ENCODE measurements at places on chromosomes 6 and 20.

GRCh38 chr20:18943542-18943941, 130.0 kb downstream of the SCP2D1 start:
- no peak overlapping the region for H3K4me3 ChIP-seq
- H3K4me1 ChIP-seq: no peaks in the 10 kb centered on the region
- no peaks in the 10 kb centered on the region for H3K27me3 ChIP-seq
- H3K27ac ChIP-seq: no peak overlapping the region
- DNase-seq: no peak
- no peaks in the 10 kb centered on the region for H3K36me3 ChIP-seq

DNA sequence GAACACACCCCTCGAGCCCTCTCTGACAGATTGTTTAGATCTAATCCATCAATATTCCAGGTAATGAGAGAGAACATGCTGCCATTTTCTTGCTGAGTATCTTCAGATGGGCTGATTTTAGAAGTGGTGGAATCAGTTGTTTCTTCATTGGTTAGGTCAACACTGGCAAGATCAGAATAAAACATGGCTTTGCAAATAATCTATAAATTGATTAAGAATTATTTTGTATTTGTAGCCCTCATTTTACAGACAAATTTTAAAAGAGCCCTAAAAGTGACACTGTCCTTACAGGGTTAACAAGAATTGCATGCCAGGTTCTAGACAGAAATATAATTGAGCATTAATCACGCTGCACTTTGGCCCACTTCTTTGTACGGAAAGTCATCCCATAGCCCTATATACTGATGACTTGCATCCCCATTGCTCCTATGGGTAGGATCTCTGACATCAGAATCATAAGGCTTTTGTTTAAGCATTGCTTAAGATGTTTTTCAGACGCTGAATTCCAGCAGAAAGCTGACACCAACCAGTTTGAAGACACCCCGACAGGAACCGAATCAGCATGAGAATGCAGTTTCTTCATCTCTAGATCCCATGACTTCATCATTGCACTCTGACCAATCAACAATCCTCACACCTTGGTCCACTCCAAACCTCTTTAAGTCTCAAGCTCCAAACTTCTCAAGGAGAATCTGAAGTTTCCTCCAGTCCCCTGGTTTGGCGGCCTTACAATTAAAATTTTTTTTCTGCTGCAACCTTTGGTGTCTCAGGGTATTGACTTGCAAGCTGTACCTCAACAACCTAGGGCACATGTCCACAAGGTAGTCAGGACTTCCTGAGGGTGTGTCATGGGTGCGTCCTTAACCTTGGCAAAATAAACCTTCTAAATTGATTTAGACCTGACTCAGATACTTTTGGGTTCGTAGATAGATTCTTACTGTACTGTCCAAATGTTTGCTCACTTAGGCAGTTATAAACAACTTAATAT, 7.8 kb downstream of the TDP2 start:
- peaks cover 3% of the 10 kb centered on the region for H3K4me1 ChIP-seq
- H3K4me3 ChIP-seq: no peak overlapping the region
- H3K27ac ChIP-seq: no peak overlapping the region
- H3K36me3 ChIP-seq: no peaks in the 10 kb centered on the region
- no peak for DNase-seq

GRCh38 chr6:144343701-144344428, 58.7 kb downstream of the UTRN start:
- peaks cover 3% of the 10 kb centered on the region for H3K4me1 ChIP-seq
- no peaks in the 10 kb centered on the region for H3K27me3 ChIP-seq
- no peaks in the 10 kb centered on the region for H3K36me3 ChIP-seq
- no peak for DNase-seq
- H3K27ac ChIP-seq: peak overlapping the region; percentile 45
- no peak overlapping the region for H3K4me3 ChIP-seq

- H3K27me3 ChIP-seq: no peaks in the 10 kb centered on the region
- H3K36me3 ChIP-seq: peaks cover 4% of the 10 kb centered on the region
- DNase-seq: peak; percentile 61
- H3K4me3 ChIP-seq: no peak overlapping the region
Measured at GRCh38 chr6:98924647-98925046, 23.1 kb downstream of the FBXL4 start.

- DNase-seq: no peak
- peaks cover 3% of the 10 kb centered on the region for H3K4me1 ChIP-seq
- no peak overlapping the region for H3K4me3 ChIP-seq
- no peaks in the 10 kb centered on the region for H3K27me3 ChIP-seq
Measured at GRCh38 chr6:10369896-10370295, 45.0 kb downstream of the TFAP2A start.

- no peak overlapping the region for H3K27ac ChIP-seq
- no peaks in the 10 kb centered on the region for H3K4me1 ChIP-seq
- no peak for DNase-seq
- peaks cover 2% of the 10 kb centered on the region for H3K27me3 ChIP-seq
- no peak overlapping the region for H3K4me3 ChIP-seq
Measured at GRCh38 chr20:4713401-4713800, 8.3 kb upstream of the PRND start.

DNA sequence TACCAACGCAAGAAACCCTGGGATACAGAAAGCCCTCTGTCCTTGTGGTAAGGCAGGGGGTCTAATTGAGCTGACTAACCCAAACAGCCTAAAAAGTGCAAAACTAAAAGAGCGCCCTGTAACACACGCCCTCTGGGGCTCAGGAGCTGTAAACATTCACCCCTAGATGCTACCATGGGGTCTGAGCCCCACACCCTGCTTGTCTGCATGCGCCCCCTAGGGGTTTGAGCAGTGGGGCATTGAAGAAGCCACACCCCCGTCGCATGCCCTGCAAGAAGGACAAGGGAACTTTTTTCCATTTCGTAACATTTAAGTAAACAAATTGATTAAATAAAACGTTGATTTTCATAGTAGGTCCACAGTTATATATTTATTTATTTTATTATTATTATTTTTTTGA, 616.9 kb upstream of the MAN1A1 start:
- H3K27me3 ChIP-seq: no peaks in the 10 kb centered on the region
- H3K4me3 ChIP-seq: no peak overlapping the region
- no peak overlapping the region for H3K27ac ChIP-seq
- no peaks in the 10 kb centered on the region for H3K36me3 ChIP-seq

GRCh38 chr20:348972-349841, 2.3 kb downstream of the NRSN2 start:
- no peaks in the 10 kb centered on the region for H3K27me3 ChIP-seq
- no peak overlapping the region for H3K4me3 ChIP-seq
- H3K36me3 ChIP-seq: peaks cover 4% of the 10 kb centered on the region
- H3K4me1 ChIP-seq: peaks cover 10% of the 10 kb centered on the region

DNA sequence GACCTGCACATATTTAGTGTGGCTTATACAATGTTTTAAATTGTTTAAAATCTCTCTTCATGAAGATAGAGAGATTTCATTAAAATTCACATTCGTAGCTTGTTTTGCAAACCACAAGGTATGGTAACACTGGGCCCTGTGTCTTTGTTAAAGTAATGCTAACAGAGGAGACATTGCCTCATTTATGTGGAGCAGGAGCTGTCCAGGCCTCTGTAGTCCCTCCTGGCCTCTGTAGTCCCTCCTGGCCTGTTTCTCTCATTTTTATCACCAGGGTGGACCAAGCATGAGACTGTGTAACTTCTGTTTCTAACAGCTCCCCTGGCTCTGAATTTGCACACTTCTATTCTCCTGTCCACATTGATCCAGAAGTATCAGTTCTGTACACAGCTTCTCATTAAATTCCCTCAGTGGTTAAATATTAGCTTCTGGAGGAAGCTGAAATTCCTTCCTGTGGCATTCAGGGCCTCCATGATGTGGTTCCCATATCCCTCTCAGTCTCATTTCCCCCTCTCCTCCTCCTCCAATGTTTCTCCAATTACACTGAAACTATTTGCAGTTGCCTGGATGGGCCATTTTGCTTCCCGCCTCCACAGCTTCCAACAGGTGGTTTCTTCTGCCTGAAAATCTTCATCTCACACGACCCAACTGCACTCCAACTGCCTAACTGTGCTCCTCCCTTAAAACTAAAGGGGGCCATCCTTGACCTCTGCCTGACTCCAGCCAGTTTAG, 340.4 kb downstream of the SYNE1 start:
- no peak overlapping the region for H3K27ac ChIP-seq
- no peak overlapping the region for H3K4me3 ChIP-seq
- no peaks in the 10 kb centered on the region for H3K27me3 ChIP-seq
- no peak for DNase-seq

GRCh38 chr6:111274593-111275217, 187.4 kb downstream of the SLC16A10 start:
- H3K27ac ChIP-seq: no peak overlapping the region
- H3K4me1 ChIP-seq: no peaks in the 10 kb centered on the region
- peaks cover 9% of the 10 kb centered on the region for H3K36me3 ChIP-seq

- no peaks in the 10 kb centered on the region for H3K4me1 ChIP-seq
- H3K4me3 ChIP-seq: no peak overlapping the region
- no peaks in the 10 kb centered on the region for H3K27me3 ChIP-seq
- H3K36me3 ChIP-seq: no peaks in the 10 kb centered on the region
Measured at GRCh38 chr6:35674594-35674993, 14.1 kb downstream of the FKBP5 start.

Measured in kidney (tissue), 22 donors.